ENCODE measurements at places on chromosomes 2 and 18.

GRCh38 chr2:202488671-202489070 lies 112.5 kb downstream of the BMPR2 start:
- no peak for DNase-seq

DNA sequence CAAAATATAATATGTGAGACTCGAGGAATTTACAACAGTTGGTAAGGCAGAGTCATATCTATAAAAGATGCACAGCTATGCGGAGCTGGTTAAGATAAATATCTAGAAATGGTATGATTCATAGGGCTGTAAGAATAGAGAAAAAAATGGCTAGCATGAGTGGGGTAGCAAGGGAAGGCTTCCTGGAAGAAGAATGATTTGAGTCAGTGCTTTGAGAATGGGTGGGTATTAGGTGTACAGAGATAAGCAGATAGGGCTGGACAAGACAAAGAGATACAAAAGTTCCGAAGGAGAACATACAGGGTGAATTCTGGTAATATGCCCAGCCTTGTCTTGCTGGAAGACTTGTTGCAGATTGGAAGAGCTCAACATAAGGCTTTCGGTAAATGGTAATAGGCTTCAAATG lies 291.5 kb upstream of the CCDC68 start:
- DNase-seq, result peak; percentile 29

DNA sequence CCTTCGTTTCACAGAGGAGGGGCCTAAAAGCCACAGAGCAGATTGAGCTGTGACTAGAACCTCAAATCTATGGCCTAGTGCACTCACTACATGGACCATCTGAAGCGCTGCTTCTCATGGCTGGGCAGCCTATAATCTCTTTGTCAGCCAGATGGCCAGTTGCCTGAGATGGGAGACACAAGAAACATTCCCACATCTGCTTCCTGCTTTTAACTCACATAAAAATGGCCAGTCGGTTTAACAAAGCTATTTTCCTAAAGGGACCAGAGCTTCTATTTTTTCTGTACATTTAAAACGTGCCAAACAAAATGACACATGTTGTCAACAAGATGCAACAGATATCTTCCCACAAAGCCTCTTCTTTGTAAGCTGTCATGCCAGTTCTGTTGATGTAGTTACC lies 173.8 kb downstream of the GFPT1 start:
- DNase-seq, result peak; percentile 60

DNA sequence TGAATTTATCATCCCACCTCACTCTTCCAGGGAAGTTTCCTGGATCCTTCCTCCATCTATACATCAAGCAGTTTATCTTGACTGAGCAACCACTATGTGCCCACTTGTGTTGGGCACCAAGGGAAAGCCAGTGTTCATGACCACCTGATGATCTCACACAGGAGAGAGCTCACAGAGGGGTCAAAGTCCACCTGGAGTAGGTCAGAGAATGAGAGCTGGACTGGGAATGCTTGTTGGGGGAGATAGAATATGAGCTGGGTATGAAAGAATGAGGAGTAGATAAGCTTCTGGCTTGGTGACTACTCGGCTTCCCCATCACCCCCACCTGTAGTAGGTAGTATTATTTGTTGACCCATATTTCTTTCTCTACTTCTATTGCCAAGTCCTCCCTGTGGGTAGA lies 72.2 kb upstream of the CYRIA start:
- DNase-seq, result no peak

DNA sequence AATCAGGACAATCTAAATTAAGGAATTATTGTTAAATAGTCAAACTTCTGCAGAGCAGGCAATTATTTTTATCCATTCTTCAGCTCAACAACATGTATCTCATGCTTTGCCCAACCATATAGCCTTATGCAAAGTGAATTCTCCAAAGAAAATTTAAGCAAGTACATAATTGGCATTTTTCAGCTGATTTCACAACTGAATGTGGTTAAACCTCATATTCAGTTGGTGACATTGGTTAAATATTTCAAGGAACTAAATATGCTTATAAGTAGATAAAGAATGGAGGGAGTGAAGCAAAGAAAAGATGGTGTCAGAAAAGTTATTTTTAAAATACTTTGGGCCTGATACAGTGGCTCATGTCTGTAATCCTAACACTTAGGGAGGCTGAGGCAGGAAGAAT lies 816.2 kb downstream of the NRXN1 start:
- no peak for DNase-seq

- DNase-seq, result no peak
Observed at GRCh38 chr2:77147153-77147552, 375.0 kb downstream of the LRRTM4 start.

Measured in cardiac fibroblast (primary cell).